ENCODE measurements at places on chromosomes 2 and 18. TPM values are rescaled to one million over a fixed set of nuclear protein-coding genes. Genes with fewer than 3 reads are reported as not detected.
A peak's percentile ranks its signal among the peaks of the same experiment; 100 is the strongest.

The DNAH7 gene
- 1.0 TPM for total RNA-seq

DNA sequence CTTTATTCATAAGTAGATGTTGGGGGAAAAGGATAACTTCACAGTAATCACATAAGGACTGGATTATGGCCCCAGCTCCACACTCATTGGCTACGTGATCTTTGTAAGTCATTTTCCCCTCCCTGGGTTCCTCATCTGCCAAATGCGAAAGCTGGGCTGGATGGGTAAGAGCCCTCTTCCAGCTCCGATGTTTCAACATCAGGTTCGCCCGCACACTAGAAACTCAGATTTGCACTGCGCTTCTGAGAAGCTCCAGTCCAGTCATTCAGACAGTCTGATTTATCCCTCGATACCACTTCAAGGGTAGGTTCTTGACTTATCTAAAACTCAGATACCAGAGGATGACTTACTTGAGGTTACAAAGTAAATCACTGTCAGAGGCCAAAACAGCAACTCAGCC, 31.0 kb upstream of the RMDN2 start:
- peak overlapping the region; percentile 62 for H3K27ac ChIP-seq
- H3K27me3 ChIP-seq: peaks cover 3% of the 10 kb centered on the region
- no peak for DNase-seq
- peaks cover 53% of the 10 kb centered on the region for H3K4me1 ChIP-seq
- no peaks in the 10 kb centered on the region for H3K36me3 ChIP-seq

DNA sequence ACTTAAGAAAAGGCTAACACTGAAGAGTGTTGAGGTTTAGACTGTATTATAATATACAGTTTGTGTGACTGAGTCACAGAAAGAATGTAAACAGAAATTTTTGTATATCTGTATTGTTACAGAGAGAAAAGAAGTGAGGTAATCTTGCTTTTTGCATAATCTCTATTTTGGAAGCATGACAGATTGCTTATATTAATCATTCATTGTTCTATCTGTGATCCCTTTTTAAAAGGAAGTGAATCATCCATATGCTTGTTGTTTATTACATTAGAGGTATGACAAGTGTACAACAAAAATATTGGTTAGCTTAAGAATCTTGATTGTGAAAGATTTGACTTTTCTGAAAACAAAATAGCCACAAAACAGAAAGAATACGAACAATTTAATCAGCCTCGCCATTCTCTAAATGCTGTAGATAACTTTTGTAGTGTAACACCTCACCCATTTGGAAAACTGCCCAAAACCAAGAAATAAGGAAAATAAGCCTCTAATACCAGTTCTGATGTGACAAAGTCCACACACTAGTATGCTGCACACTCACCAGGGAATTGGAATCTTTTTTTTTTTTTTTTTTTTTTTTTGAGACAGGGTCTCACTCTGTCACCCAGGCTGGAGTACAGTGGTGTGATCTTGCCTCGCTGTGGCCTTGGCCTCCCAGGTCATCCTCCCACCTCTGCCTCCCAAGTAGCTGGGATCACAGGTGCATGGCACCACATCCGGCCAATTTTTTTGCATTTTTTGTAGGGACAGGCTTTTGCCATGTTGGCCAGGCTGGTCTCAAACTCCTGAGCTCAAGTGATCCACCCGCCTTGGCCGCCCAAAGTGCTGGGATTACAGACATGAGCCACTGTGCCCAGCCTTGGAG, 91.5 kb upstream of the LPIN2 start:
- H3K27me3 ChIP-seq: no peaks in the 10 kb centered on the region
- H3K27ac ChIP-seq: no peak overlapping the region
- H3K4me1 ChIP-seq: peaks cover 13% of the 10 kb centered on the region

GRCh38 chr2:113219889-113220641, 46.3 kb downstream of the PSD4 start:
- peak overlapping the region; percentile 32 for H3K27ac ChIP-seq
- H3K36me3 ChIP-seq: no peaks in the 10 kb centered on the region
- H3K27me3 ChIP-seq: no peaks in the 10 kb centered on the region
- no peak for DNase-seq
- peaks cover 57% of the 10 kb centered on the region for H3K4me1 ChIP-seq

DNA sequence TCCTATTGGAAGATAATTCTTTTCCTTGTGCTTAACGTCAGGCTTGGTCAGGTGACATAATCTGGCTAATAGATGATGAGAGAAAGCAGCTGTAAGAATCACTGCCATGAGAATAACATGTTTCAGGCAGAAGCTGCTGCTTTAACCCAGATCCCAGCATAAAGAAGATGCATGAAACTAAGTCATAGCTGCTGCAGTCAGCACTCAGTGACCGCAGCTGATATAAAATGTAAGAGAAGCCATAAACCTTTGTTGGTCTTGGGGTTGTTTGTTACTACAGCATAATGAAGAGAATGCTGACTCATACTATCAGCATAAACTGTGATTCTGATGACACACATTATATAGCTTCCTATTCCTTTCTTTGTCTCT, 274.3 kb upstream of the TRIB2 start:
- H3K4me1 ChIP-seq: peaks cover 31% of the 10 kb centered on the region
- no peak overlapping the region for H3K27ac ChIP-seq
- H3K4me3 ChIP-seq: no peak overlapping the region
- no peak for DNase-seq

DNA sequence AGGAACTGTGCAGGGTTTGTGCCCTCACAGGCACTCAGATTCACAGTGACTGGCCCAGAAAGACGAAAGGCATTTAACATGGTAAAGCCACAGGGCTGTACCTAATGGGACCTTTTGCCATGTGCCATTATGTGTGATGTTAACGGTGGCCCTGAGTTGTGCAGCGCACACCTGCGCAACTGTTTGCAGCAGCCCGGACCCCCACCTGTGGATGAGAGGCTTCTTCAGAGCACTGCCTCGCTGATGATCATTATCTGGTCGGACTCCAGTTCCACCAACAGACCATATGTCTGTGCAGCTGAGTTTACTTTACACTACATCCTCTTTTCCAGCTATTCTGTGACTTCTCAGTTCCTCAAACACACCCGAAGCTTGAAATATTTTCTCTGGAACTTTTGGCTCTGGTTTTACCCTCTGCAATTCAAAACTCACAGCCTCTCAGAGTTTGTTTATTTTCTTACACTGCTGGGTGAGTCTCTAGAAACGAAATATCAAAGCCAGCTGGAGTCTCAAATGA, 35.6 kb upstream of the UBE2F start:
- H3K27me3 ChIP-seq: no peaks in the 10 kb centered on the region
- H3K4me3 ChIP-seq: no peak overlapping the region
- DNase-seq: no peak

GRCh38 chr18:10239103-10239502, 215.3 kb upstream of the APCDD1 start:
- H3K4me1 ChIP-seq: peaks cover 25% of the 10 kb centered on the region
- no peak overlapping the region for H3K27ac ChIP-seq
- no peaks in the 10 kb centered on the region for H3K36me3 ChIP-seq
- H3K27me3 ChIP-seq: peaks cover 3% of the 10 kb centered on the region
- no peak overlapping the region for H3K4me3 ChIP-seq

- DNase-seq: peak; percentile 60
- no peak overlapping the region for H3K27ac ChIP-seq
- peaks cover 2% of the 10 kb centered on the region for H3K36me3 ChIP-seq
- no peak overlapping the region for H3K4me3 ChIP-seq
- peaks cover 31% of the 10 kb centered on the region for H3K4me1 ChIP-seq
- peaks cover 2% of the 10 kb centered on the region for H3K27me3 ChIP-seq
These were observed 258.6 kb downstream of the TNS1 start for GRCh38 chr2:217743966-217744761.

DNA sequence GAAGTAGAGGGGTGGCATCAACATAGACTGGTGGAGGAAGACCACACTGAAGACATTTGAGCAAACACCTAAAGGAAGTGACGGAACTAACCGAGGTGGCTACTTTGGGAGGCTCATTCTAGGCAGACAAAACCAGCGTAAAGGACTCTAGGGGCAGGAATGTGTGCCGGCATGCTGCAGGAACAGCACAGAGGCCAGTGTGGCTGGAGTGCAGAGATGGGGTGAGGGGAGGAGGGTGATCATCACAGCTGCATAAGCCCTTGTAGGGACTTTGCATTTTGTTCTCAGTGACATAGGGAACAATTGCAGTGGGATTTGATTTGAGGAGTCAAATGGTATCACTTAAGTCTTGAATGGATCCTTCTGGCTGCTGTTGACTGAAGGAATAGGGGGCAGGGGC, 253.5 kb downstream of the NCKAP5 start:
- no peaks in the 10 kb centered on the region for H3K36me3 ChIP-seq
- H3K27ac ChIP-seq: no peak overlapping the region
- no peak for DNase-seq
- H3K4me3 ChIP-seq: no peak overlapping the region
- peaks cover 3% of the 10 kb centered on the region for H3K27me3 ChIP-seq

GRCh38 chr2:216139884-216140283, 30.7 kb downstream of the XRCC5 start:
- no peak overlapping the region for H3K27ac ChIP-seq
- no peak overlapping the region for H3K4me3 ChIP-seq
- no peaks in the 10 kb centered on the region for H3K27me3 ChIP-seq
- DNase-seq: no peak
- no peaks in the 10 kb centered on the region for H3K4me1 ChIP-seq

The SERPINB10 gene
- total RNA-seq: not detected

The ALLC gene
- not detected for total RNA-seq

DNA sequence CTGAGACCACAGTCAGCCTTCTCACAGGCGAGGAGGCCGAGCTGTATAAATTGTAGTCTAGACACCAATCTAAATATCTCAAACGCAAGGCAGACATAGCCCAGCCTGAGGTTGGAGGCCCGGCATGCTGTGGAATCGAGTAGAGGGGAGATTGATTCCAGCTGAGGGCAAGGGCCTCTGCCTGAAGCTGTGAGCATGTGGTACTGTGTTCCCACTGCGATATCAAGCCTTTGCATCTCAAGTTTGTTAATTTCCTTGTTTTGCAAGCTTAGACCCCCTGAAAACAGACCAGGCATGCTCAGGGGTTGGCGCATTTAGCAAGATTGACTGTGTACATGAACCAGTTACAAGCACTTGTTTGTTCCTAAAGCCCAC, 65.1 kb upstream of the FOSL2 start:
- H3K27ac ChIP-seq: peak overlapping the region; percentile 88
- peaks cover 3% of the 10 kb centered on the region for H3K36me3 ChIP-seq

The PSMD14 gene
- total RNA-seq: 39.0 TPM

DNA sequence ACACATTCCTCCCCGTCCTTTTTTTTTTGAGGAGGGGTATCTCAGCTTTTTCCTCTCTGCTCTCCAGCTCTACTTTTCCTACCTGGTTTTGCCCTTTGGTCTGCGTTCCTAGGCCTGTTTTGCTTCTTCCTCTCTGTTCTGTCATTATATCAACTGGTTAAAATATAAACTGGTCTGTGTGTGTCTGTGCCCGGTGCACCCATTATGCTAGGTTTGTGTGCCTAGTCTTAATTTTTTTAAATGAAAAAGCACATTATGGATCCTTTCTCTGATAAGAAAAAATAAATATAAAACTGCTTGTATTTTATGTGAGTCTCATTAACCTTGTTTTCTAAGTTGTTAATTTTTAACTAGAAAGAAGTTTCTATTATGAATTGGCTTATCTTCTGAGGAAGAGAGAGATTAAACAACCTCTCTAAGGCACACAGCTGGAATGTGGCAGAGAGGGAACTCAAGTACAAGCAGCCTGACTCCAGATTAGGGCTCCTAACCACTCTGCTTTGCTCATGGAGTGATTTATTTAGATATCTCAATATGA, 17.4 kb downstream of the SLC38A11 start:
- H3K4me1 ChIP-seq: no peaks in the 10 kb centered on the region
- DNase-seq: no peak
- H3K27me3 ChIP-seq: no peaks in the 10 kb centered on the region
- no peak overlapping the region for H3K4me3 ChIP-seq
- no peak overlapping the region for H3K27ac ChIP-seq
- H3K36me3 ChIP-seq: no peaks in the 10 kb centered on the region

- no peak overlapping the region for H3K4me3 ChIP-seq
- peak; percentile 40 for DNase-seq
- H3K36me3 ChIP-seq: peaks cover 4% of the 10 kb centered on the region
- no peak overlapping the region for H3K27ac ChIP-seq
These were observed 32.5 kb downstream of the SNED1 start for GRCh38 chr2:241030883-241031282.

DNA sequence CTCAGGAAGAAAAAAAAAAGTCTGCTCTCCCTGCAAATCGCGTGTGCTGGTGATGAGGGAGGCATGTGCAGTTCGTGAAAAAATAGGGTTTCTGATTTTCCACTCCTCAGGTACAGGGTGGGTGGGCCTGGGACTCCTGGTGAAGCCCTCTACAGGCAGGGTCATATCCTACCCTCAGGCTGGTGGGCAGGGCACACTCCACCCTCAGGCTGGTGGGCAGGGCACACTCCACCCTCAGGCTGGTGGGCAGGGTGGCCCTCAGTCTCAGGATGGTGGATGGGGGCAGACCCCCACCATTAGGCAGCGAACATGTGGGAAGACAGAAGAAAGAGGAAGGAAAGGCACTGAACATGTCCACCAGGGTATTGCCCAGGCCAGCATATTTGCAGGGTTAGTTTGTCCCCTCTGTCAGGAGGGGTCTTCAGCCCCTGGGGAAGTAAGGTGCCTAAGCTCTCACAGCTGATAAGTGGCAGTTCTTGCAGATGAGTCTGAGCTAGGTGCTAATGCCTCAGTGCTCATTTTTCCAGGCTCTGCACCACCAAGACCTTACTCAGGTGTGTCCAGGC, 95.2 kb upstream of the RAB6C start:
- no peaks in the 10 kb centered on the region for H3K27me3 ChIP-seq
- peak; percentile 56 for DNase-seq
- no peak overlapping the region for H3K27ac ChIP-seq
- no peaks in the 10 kb centered on the region for H3K36me3 ChIP-seq
- H3K4me1 ChIP-seq: no peaks in the 10 kb centered on the region

GRCh38 chr2:199738727-199739412, 112.1 kb downstream of the FTCDNL1 start:
- H3K27me3 ChIP-seq: peaks cover 51% of the 10 kb centered on the region
- H3K4me1 ChIP-seq: peaks cover 13% of the 10 kb centered on the region
- no peak for DNase-seq
- no peak overlapping the region for H3K27ac ChIP-seq
- H3K4me3 ChIP-seq: no peak overlapping the region

DNA sequence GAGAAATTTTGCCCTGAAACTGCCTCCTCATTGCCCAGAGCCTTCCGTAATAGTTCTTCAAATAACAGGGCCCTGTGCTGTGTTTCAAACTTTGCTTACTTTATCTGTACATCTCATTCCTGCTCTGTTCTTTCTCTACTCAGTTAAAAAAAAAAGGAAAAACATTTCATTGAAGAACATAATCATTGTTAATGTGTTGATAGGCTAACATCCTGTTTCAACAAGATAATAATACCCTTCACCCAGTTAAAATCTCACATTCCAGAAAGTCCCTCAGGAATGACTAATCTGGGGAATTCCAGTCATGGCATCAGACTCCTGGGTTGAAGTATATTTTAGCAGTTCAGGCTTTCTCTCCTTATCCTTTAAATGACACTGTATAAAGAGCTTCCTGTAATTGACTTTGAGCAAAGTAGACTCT, 45.6 kb upstream of the ITGAV start:
- no peak for DNase-seq
- H3K27me3 ChIP-seq: no peaks in the 10 kb centered on the region
- peak overlapping the region; percentile 56 for H3K4me3 ChIP-seq
- H3K4me1 ChIP-seq: peaks cover 20% of the 10 kb centered on the region
- no peak overlapping the region for H3K27ac ChIP-seq
- no peaks in the 10 kb centered on the region for H3K36me3 ChIP-seq

The C1D gene
- total RNA-seq: 21.1 TPM

The KCNG2 gene
- not detected for total RNA-seq

GRCh38 chr2:105183555-105184323, 57.8 kb upstream of the GPR45 start:
- no peaks in the 10 kb centered on the region for H3K36me3 ChIP-seq
- no peak overlapping the region for H3K4me3 ChIP-seq
- H3K27me3 ChIP-seq: no peaks in the 10 kb centered on the region
- no peak overlapping the region for H3K27ac ChIP-seq

GRCh38 chr2:211741966-211742365, 796.6 kb downstream of the ERBB4 start:
- no peaks in the 10 kb centered on the region for H3K4me1 ChIP-seq
- no peak for DNase-seq
- no peaks in the 10 kb centered on the region for H3K36me3 ChIP-seq
- no peak overlapping the region for H3K4me3 ChIP-seq

The RNF152 gene
- 76.4 TPM for total RNA-seq
